ENCODE measurements at places on chromosomes 5 and 9.

- DNase-seq = no peak
Observed at GRCh38 chr9:137164370-137165249, 5.2 kb downstream of the LRRC26 start.

DNA sequence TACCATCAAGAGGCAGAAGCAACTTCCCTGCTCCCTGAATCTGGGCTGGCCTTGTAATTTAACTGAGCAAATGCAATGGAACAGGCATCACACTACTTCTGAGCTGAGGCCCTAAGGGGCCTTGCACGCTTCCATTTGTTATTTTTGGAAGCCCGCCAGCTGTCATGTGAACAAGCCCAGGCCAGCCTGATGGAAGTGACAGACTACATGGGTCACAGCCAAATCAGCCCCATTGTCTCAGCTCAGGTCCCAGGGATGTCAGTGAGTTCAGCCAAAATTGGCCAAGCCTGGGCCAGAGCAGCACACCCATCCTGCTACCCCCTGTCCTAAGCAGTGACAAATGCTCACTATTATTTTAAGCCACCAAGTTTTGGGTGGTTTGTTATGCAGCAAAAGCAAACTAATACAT, 72.8 kb downstream of the PRRT1B start:
- no peak for DNase-seq

GRCh38 chr9:88791105-88791805, 200.0 kb upstream of the S1PR3 start:
- DNase-seq = no peak

DNA sequence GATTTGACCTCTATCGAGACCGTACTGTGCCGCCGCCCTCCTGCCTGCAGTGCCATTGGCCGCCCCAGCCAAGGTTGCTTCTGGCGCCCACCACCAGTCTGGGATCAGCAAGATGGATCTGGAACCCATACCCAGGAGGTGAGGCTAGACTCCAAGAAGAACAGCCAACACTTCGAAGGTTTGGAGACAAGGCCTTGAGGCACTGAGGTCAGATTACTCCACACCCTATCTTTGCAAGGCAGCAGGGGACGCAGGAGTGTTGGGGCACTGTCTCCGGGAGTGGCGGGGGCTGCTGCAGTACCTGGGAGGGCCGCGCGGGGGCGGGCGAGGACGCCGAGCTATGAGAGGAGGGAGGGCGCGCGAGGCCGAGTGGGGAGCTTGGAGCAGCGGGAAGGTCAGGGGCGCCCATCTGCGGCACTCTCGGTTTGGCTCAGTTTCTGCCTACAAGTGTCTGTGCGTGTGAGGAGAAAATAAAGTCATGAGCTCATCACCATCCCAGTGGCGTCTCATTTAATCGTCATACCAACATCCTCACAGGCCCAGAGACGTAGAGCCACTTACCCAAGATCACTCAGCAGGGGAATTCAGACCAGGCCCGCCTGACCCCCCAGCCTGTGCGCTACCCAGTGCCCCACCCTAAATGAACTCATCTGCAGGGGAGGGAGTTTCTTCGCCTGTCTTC, 20.5 kb upstream of the PSD2 start:
- DNase-seq = peak; percentile 78

- DNase-seq = no peak
Observed at GRCh38 chr9:15317836-15318235, 10.8 kb upstream of the TTC39B start.

GRCh38 chr9:36861528-36862205, 172.4 kb downstream of the PAX5 start:
- DNase-seq = no peak

DNA sequence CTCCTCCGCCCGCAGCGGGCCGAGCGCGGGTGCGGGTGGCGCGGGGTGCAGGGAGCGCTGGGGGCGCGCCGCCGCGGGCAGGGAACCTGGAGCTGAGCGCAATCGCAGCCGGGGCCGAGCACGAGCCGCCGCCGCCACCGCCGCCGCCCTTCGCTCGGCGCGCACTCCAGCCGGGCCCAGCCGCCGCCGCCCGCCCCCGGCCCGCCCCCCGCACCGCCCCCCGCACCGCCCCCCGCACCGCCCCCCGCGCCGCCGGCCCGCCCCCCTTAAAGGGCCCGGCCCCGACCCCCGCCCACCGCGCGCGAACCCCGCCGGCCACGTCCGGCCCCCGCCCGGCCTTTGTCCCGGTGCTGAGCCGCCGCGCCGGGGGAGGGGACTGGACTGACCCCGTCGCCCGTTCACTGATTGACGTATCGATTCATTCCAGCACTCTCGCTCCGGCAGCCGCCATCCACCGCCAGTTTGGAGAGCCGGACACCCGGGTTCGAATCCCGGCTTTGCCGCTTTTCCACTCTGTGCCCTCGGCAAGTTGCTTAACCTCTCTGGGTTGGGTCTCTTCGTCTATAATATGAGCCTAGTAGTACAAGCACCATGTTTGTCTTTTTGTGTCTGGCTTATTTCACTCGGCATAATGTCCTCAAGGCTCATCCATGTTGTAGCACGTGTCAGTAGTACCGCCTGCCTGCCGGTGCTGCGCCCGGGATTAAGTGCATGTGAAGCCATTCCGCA, at the start of gene SH3PXD2B:
TSS of gene SH3PXD2B (minus strand) at position 168 of the 729 bp plus-strand sequence. CDS start 173 bp downstream, outside the sequence.
- no peak for DNase-seq

DNA sequence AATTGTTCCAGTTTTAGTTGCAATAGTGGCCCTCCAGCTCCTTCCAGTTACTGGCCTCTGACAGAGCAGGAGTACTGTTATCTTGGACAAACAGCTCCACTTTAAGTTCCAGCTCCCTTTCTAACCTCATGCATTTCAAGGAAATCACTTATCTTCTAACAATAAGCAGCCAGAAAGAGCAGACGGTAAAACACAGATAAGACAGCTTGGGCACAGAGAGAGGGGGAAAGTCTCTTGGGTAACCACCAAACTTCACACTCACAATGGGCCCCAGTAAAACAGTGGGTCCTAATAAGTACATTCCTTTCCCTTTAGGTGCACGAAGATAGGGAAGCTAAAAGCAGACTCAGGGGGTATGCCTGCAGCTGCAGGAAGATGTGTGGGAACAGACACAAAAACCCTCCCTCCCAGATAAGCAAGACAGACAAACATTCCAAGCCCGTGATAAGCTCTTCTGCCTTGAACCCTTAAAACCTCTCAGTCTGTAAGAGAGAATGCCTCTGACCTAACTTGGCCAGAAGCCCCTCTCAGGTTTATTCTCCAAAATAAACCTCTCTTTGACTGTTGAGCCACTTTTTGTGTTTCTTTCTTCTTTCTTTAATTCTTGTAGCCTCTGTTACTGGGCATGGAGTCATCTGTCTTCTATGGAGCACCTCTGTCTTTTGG, 30.8 kb downstream of the OR1J1 start:
- DNase-seq = no peak

DNA sequence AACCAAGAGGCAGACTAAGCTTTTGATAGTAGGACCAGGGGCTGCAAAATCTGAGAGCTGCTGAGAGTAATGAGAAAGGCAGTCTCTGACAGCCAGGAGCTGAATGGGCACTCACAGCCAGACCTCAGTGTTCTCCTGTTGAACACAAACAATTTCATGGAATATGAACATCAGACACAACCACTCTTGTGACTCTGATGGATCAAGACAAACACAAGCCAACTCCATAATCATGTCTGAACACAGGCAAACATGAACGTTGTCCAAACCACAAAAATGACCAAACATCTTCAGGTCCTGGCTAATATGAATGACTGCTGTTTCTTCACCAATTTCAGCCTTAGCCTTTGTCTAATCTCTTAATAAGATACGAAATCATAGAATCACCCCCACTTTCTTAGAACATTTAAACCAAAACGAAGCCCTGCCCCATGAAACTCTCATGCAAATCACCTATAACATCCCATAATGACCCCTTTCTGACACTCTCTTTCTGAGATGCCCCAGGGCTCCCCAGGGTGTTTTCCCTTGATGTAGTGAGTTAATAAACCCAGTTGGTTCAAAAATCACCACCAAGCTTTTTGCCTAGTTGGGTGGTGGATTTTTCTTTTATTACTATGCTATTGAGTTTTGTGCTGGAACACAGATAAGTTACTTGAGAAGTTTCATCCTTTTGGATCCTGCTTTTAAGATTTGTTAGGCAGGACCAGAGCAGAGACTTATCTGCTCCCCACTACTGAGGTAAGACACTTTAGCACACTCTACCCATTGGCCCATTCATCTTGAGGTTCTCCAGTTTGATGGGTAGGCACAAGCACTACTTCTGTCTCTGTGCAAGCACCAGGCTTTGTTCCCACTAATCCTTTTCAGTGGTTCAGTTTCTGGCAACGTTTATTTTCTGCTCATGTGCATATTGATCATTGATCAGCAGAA, 5.9 kb upstream of the ERAP2 start:
- DNase-seq = no peak

- no peak for DNase-seq
Observed at GRCh38 chr5:157672976-157673375, 1.6 kb downstream of the C5orf52 start.

DNA sequence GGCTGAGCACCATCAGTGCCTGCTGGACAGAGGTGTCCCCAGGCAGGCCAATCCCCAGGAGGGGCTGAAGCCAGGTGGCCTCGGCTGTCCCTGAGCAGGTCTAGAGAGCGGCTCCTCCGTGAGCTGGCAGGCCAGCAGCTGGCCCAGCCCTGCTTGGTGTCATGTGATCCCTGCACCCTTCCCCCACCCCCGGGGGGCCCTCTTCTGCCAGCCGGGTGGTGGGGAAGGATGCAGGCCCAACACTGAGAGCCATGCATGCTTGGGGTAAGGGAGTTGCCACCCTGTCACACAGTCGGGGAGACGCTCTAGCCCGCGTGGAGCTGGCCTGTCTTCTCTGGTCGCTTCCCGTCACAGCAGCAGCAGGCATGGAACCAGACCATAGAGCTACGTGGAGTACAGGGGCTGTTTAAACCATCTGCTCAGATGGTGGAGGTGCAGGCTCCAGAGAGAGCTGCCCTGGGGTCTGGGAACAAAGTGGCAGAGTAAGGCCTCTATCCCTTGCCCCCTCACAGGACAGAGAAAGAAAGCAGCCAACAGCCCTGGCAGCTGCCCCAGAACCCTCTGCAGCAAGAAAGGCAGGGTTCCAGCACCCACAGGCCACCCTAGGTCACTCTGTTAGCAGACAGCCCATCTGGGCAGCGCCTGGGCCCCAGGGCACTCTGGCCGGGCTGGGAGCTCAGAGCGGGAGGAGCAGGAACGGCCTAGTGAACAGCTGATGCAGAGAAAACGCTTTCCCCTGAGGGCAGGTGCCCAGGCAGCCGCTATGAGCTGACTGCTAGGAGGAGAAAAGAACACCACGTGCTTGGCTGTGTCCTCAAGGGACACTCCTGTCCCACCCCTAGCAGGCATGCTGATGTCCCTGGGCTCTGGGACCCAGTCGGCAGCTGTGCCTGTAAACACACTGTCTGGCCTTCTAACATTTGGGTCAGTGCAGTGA, 6.8 kb downstream of the RALGDS start:
- DNase-seq = no peak

GRCh38 chr5:77843570-77844372, 67.6 kb upstream of the TBCA start:
- no peak for DNase-seq

DNA sequence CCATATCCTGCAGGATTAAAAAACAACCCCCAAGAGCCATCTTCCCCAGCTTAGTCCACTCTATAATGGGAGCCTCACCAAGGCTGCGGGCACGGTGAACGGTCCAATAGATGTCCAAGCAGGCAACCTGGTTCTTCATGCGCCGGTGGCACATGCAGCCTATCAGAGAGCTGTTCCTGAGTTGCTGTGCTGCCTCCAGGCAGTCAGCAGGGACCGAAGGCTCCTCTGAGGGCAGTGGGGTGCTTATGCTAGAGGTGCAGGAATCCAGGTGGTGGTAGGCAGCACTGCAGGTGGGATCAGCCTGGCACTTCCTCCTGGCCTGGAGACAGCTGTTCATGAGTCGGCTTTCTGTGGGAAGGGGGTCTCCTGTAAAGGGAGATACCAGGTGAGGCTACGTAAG, 10.2 kb downstream of the GFRA3 start:
- DNase-seq = no peak

DNA sequence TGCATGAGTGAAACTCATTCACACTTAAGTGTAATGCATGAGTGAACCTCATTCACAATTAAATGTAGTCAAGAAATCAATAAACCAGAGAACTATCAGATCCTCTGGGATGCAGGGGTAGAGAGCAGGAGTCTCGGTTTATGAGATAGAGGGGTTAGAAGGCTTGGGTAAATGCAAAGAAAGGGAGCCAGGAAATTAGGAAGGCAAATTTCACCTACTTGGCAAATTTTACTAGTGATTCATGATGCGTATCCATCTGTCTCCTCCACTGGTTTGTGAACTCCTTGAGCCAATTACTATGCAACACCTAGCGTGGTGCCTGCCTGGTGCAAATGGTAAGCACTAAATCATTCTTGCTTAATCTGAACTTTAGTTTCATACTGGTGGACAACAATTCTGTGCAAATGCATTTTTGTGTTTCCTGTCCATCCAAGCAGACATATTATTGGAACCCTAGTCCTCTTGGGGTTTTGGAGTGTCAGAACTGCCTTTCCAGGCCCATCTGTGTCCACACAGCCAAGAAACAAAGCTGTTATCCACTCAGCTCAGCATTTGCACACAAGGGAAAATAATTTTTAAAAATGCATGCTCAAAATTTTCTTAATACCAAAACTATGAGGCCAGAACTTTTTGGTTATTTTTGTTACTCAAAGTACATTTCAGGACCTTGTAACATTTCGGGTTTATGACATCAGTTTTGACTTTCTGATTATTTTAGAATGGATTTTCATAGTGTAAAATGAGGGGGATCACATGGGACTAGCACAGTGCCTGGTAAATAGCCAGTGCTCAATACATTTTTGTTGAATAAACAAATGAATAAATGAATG, 5.2 kb downstream of the HAPLN1 start:
- DNase-seq = no peak

GRCh38 chr9:116984111-116984510, 297.0 kb downstream of the TRIM32 start:
- DNase-seq = no peak
